ENCODE measurements at places on chromosomes 2 and 18.

DNA sequence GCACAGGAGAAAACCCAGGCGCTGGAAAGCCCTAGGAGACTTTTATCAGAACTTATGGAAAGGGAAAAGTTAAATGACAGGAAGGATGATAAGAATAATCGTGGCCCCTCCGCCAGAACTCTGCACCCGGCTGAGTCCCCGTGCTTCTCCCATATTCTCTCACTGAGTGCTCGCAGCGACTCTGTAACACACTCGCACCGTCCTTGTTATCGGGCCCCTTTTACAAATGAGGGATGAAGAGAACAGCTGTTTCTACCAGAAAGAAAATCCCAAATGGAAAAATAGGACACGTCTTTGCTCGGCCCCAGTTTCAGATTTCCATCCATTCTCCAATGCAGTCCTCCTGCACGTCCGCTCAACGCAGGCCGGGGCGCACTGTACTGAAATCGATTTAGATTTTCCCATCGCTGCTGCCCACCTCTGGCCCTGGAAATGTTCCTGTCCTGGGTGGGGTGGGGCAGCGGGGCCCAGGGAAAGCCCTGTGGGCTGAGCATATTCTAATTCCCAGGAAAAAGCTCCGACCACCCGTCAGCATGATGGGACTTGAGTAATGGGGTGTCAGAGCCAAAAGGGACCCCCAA, 66.4 kb downstream of the KCNF1 start:
- no peak for DNase-seq

- no peak for DNase-seq
These were observed 11.3 kb downstream of the SIX2 start for GRCh38 chr2:44997963-44998362.

DNA sequence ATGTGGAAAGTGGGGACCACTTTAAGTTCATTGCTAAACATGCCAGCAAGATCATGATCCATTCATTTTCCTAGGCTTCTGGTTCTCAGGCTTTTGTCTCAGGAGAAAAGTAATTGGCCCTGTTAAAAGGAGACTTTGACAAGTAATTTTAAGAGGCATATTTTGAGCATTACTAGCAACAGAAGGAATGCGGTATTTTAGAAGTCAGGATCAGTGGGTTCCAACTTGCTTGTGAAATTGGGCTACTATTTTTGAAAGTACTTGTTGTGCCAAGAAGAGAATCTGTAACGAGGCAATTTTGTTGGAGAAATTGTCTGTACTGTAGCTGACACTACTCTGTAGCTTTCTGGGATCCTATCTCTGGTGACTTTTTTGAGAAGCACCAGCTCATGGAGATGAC, 59.4 kb downstream of the CERS6 start:
- DNase-seq: no peak

- DNase-seq: no peak
These were observed 63.7 kb downstream of the COBLL1 start for GRCh38 chr2:164777847-164778461.

- no peak for DNase-seq
These were observed 70.4 kb upstream of the DNER start for GRCh38 chr2:229784791-229785190.
